ENCODE measurements at places on chromosomes 7 and 10.

GRCh38 chr7:1965579-1966294, 267.0 kb downstream of the MAD1L1 start:
- DNase-seq = no peak

DNA sequence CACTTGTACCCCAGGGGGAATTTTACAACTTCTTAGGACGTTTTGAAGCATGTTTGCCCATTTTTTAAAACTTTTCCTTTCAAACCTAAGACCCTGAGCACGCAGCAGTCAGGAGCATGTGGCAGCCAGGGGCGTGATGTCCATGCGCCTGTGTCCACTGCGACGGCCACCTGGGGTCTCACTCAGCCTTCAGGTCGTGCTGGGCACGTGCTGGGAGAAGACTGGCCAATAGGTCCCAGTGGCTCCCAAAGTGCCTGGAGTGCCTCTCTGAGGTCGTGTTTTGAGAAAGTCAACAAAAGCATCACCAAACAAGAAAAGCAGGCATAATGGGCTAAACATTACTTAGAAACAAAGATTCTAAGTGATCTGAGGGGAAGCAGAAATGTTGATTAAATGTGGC, 14.8 kb downstream of the LRRC27 start:
- no peak for DNase-seq

GRCh38 chr10:97059006-97059871, 126.5 kb downstream of the SLIT1 start:
- no peak for DNase-seq

- DNase-seq = no peak
These were observed 4.4 kb upstream of the BET1 start for GRCh38 chr7:94008537-94008936.

DNA sequence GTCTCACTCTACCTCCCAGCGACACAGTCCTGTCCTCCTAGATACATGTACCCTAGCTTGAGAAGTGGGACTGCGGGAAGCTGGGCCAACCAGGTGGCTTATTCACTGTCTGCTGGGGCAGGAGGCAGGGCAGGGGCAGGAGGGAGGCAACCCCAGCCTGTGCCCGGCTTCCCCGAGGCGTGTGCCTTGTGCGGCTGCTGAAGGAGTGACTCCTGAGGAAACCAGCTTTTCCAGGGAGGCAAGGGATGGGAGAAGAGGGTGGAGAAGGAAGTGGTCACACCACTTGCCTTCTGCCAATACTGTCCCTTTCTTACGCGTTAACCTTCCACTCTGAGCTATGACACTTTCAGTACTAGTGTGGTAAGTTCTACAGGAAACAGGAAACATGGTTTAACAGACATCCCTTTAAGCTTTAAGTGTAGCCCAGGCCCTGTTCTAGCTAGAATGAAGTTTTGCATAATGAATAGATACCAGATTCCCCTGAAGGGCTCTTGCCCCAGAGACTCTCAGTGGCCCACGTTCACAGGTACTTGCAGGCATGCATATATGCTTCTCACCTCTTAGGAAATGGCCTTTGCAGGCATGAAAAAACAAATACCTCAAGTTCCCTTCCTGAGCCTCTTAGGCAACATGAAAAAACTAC, 40.6 kb downstream of the SYPL1 start:
- no peak for DNase-seq

DNA sequence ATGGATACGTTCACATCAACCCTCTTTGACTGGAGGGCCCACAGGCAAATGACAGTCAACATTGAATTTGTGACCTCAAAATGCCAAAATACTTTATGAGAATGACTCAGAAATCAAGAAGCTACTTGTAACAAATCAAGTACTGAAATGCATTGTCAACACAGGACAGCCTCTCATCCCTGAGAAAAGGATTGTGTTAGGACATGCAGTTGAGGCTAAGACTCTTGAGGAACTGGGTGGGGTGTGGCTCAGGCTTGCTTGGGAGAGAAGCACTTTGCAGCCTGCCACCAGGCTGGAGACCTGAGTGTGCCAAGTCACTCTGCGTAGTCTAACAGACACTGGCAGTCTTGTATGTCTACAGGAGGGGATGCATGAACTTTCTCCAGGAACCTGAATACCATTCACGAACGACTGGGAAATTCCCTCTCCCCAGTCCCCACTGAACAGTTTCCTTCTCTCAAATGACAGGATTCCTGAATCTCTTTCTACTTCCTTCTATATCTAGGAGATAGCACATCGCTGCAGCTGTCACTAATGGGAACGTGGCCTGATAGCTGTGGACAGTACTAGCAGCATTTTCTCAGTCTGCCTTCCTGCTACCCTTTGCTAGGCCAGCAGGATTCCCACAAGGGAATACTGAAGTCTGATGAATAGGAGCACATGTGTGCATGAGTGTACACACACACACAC, 3.3 kb upstream of the SMO start:
- no peak for DNase-seq

DNA sequence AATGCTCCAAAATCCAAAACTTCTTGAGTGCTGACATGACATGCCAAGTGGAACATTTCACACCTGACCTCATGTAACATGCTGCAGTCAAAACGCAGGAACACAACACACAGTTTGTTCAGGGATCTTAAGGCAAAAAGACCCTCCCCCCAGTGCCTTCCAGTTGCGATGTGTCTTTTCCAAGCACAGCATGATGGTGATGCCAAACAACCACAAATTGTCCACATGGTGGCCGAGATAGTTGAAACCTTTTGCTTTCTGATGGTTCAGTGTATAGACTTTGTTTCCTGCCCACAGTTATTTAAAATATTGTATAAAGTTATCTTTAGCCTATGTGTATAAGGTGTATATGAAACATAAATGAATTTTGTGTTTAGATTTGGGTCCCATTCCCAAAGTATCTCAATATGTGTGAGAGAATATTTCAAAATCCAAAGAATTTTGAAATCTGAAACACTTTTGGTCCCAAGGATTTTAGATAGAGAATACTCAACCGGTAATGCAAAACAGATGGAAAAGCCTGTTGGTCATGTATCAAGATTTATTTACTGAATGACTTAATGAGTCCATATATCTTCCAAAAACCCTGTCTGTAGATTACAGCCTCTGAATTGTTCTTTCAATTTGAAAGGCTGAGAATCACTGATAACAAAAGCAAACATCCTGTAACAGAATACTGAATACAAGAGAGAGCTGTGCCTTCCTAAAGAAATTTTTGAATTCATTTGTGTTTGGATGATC, 93.4 kb upstream of the OIT3 start:
- no peak for DNase-seq

DNA sequence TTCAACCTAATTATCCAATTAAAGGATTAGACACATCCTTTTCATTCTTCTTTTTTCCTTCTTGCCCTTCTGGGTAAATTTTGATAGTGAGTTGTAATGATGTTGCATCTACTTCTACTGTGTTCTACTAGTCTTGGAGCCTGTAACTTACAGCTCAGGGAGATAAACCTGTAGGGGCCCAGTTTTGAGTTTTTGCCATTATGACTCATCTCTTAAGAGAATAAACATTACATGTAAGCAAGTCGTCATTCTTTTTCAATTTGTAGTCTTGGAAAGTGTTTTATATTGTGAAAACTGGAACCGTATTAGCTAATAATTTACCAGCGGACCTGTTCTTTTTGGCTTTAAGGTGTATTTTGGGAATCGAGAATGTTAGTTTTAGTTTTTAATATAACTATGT, 89.7 kb upstream of the RPA3 start:
- no peak for DNase-seq

DNA sequence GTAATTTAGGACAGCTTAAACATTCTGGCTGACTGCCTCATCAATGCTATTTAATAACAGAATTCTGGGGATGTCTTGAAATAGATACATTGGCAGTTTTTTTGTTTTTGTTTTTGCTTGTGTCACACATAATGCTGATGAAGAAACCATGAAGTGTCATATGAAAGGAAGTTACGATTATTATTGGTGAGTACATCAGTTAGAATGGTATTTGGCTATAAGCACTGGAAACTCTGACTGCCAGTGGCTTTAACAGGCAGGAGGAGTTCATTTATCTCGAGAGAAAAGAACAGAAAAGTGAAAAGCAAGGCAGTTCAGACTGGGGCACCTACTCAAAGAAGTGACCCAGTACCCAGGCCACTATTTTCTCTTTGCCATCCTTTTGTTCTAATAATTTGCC, 18.1 kb downstream of the LSM8 start:
- DNase-seq = no peak

All from spinal cord (tissue), 10 donors.